ENCODE measurements at places on chromosomes 1 and 21.

GRCh38 chr21:15063081-15063813, 1.6 kb downstream of the NRIP1 start:
- no peak for DNase-seq

GRCh38 chr1:69858534-69858933, 290.8 kb downstream of the LRRC7 start:
- no peak for DNase-seq

GRCh38 chr21:37670883-37671282, 245.4 kb downstream of the KCNJ6 start:
- DNase-seq = peak; percentile 70

DNA sequence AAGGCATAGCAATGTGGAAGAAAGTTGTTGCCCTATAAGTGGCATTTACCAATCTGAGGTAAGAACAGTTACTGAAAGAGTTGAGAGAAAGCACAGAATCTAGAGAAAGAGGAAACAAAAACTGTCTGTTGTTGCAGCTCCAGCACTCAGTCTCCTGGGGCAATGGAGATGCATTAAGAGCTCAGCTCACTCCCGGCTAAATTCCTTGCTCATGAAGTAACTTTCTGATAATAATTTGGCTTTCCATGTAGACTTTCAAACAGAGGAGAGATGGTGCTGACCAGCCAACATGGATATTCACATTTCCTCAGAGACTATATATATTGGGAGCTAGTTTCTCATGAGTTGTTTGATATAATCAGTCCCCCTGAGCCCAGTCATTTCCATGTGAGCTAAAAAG, 135.3 kb downstream of the GDAP2 start:
- no peak for DNase-seq

DNA sequence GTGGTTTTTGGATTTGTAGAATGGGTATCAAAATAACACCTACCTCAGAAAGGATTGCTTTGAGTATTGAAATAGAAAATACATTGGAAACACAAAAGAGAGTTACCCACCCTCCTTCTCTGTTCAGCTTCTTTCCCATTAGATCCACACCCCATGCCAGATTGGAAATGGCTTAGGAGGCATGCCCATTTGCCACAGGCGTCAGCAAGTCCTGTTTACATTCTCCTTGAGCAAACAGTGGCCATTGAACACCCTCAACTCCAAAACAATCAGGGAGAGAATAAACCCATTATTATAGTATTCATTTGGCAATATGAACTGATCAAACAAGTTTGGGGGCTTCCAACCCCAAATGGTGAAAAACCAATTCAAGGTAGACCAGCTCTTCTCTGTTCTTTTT, 2.4 kb downstream of the ELAPOR1 start:
- DNase-seq = no peak

GRCh38 chr1:43548285-43549271, 17.9 kb downstream of the PTPRF start:
- no peak for DNase-seq

GRCh38 chr1:152398812-152399698, 15.0 kb downstream of the CRNN start:
- no peak for DNase-seq

GRCh38 chr1:11967028-11967547, 13.2 kb upstream of the MFN2 start:
- no peak for DNase-seq

DNA sequence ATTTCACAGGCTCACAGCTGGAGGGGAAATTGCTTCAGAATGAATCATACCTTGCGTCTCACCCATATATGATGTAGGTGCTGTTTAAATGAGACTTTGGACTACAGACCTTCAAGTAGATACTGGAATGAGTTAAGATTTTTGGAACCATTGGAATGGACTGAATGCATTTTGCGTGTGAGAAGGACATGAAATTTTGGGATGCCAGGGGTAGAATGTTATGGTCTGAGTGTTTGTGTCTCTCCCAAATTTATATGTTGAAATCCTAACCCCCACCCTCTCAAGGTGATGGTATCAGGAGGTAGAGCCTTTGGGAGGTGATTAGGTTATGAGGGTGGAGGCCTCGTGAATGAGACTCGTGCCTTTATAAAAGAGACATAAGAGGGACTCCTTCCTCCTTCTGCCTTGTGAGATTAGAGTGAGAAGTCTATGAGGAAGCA, 41.4 kb downstream of the KCNK1 start:
- no peak for DNase-seq

- no peak for DNase-seq
Observed at GRCh38 chr1:29961293-29962059, 725.2 kb downstream of the PTPRU start.

- DNase-seq = no peak
Observed at GRCh38 chr1:101365878-101366277, 129.1 kb downstream of the S1PR1 start.

DNA sequence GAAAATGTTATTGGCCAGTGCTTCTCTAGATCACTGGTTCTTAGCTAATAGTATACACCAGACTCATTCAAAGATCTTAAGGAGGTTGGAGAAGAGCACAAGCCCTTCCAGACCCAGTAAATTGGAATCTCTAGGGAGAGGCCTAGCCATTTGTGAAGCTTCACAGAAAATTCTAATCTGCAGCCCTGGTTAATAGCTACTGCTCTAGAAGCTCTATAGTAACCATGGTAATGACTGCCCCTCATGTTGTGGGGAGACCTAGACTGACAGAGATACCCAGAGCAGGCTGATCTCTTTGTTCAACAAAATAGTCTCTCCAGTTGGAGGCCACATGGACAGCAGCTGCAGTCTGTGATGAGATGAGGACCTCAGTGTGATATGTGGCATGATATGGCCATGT, 31.7 kb downstream of the ARID1A start:
- DNase-seq = no peak

DNA sequence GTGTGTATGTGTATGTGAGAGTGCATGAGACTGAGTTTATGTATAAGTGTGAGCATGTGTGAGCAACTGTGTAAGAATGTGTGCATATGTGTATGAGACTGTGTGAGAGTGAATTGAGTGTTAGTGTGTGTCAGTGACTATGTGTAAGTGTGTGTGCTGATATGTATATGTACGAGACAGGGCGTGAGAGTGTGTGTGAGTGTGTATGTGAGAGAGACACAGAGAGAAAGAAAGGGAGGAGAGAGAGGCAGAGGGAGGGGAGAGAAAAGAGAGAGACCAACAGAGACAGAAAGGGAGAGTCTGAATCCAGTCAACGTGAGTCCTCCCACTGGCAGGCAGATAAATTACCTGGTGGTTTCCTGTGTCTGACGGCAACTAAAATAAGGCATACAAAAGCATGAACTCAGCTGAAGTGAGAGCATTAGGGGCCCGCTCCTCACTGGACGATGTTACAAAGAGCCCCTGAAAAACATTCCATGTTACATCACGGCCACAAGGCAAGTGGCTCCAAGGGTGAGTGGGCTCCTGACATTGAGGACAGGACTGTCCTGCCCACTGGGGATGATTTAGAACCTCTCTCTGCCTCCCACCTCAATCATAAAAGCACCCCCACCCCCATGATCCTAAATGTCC, 66.6 kb upstream of the TIAM1 start:
- DNase-seq = no peak

DNA sequence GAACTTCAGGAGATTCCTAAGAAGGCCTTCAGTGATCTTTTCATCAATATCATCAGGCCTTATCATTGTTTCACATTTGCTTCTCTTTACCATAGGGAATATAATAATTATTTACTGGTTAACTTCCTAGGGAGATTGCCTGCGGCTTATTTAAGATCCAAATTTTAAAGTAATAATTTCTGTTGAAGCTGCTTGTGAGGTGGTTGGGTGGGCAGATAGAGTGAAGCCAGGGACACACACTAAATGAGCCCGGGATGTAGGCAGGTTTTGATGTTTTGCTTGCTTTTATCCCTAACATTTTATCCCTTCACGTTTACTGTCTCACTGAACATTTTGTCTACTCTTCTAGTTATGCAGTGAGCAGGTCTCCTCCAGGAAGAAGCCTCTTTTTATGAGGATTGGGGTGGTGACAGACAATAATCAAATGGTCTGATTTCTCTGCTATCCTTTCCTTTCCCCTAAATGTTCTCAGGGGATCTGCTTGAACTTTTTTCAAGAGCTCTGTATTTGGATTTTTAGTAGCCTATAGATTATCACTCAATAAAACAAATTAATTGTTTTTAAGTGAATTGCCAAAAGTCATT, 164.7 kb downstream of the RUNX1 start:
- DNase-seq = no peak

GRCh38 chr1:204617256-204618147, 68.0 kb downstream of the LRRN2 start:
- no peak for DNase-seq

DNA sequence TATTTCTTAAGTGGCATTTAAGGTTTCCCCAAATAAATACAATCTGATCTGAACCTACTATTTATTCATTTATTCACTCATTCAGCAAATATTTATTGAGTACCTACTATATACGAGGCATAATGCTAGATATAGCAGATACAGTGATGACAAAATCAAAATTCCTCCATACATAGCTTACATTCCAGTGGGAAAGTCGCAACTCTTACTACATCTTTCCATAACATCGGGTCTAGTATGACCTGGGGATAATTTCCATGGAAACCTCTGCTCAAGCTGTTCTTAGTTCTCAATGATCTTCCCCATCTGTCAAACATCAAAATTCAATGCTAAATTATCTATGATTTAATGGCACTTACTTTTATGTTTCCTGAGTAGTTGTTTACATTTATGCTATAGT, 70.8 kb upstream of the PRKACB start:
- DNase-seq = no peak

DNA sequence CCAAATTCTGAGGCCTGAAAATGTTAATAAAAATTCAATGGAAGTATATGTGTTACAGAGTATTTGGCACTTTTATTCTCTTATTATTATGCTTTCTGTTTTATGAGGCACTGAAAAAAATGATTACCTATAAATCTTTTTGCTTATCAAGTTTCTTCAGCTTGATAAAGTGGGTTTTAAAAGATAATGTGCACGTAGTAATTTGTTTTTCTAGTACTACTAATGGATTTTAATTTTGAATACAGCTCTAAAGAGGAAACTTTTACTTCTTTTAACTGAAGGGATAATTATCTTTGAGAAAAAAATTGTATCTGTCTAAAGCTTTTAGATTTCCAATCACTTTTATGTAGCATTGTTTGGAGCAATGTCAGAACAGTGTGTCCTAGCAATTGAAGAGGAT, 211.4 kb upstream of the L1TD1 start:
- no peak for DNase-seq

GRCh38 chr1:220325306-220325995, 53.2 kb upstream of the RAB3GAP2 start:
- no peak for DNase-seq

- DNase-seq = no peak
Observed at GRCh38 chr1:166032572-166033371, 134.0 kb downstream of the FAM78B start.

DNA sequence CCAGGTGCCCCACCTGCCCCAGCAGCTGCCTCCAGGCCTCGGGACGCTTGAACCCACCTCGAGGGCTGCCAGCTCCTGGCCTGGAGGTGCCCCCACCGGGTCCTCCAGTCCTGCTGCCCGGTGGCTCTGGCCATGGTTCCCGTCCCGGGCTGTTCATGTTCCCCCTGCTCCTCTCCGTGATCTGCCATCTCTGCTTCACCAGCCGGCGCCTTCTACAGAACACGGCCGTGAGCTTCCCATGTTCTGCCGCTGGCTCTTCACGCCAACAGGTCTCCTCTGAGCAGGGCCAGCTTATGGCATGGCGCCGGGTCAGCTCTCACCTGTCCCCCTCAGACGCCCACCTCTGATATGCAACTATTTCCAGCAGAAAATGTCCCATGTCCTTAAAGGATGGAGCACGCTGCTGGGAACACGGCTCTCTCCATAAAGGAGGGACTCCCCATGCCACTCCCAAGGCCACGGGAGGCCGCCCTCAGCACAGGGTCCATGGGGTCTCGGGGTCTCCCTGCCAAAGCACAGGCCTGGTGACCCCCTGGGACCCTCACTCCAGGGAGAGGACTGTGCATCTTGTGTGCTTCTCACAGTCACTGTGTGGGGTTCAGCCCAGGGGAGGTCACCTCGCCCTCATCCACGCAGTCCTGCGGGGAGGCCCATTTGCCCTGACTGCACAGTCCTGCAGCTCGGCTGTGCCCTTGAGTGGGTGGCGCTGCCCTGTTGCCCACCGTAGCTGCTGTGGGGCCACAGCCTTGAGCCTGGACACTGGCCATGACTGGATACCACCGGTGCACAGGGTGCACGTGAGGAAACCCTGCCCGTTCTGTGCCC, 36.7 kb downstream of the COL18A1 start:
- no peak for DNase-seq

- peak; percentile 42 for DNase-seq
Observed at GRCh38 chr1:21573971-21574465, 64.8 kb downstream of the ALPL start.

DNA sequence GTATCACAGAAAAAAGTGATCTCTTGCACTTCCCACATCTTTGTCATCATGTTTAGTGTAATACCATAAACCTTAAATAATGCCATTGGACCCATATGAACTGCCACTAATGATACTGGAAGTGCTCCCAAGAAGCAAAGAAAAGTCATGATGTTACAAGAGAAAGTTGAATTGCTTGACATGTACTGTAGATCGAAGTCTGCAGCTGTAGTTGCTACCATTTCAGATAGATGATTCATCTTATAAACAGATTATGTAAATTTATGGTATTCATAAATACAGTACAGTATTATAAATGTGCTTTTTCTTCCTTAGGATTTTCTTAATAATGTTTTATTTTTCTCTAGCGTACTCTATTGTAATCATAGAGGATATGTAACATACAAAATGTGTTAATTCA, 30.1 kb upstream of the LAMC2 start:
- no peak for DNase-seq

GRCh38 chr1:207306603-207307002, 14.9 kb upstream of the CD55 start:
- DNase-seq = no peak

DNA sequence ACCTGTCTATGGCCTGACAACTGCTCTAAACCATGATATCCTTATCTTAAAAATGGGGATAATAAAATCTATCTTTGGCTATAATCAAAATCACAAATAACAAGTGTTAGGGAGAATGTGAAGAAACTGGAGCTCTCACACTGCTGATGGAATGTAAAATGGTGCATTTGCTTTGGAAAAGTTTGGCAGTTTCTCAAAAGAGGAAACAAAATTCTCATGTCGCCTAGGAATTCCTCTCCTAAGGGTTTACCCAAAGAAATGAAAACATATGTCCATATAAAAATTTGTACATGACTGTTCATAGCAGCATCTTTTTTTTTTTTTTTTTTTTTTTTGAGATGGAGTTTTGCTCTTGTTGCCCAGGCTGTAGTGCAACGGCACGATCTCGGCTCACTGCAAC, 64.3 kb downstream of the ZNF281 start:
- peak; percentile 80 for DNase-seq

DNA sequence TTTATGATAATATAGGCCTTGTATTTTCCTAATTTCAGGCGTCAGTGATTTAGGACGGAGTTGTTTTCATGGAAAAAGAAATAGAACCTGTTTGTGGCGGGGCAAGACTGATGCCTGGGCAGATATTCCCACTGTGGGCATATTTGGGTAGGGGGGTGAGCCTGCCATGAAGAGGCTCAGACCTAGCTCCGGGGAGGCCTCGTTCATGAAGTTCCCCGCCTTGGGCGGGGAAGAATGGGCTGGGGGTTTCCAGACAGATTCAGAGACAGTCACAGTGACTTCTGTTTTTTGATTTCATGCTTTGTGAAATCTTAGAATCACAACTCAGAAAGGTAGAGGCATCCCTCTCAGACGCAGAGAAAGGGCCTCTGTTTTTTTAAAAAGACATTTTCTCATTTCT, 36.1 kb downstream of the RUNX3 start:
- no peak for DNase-seq

- no peak for DNase-seq
Observed at GRCh38 chr1:85484716-85485115, 19.8 kb upstream of the DDAH1 start.

GRCh38 chr1:237043846-237044636, 2.1 kb downstream of the RYR2 start:
- DNase-seq = no peak

Measured in fibroblast of skin of left biceps (primary cell).